DMS79 treated with DMSO at 0.1 percent for 48 hours (cell line): ENCODE measurements at places on chromosomes 13 and 19.

GRCh38 chr13:102862624-102863210 lies 16.9 kb downstream of the ERCC5 start:
- no peak for DNase-seq

- no peak for DNase-seq
Measured at GRCh38 chr13:29451976-29452375, 143.5 kb downstream of the SLC7A1 start.

- DNase-seq, result no peak
Measured at GRCh38 chr13:99264051-99264450, 5.9 kb upstream of the GPR18 start.

DNA sequence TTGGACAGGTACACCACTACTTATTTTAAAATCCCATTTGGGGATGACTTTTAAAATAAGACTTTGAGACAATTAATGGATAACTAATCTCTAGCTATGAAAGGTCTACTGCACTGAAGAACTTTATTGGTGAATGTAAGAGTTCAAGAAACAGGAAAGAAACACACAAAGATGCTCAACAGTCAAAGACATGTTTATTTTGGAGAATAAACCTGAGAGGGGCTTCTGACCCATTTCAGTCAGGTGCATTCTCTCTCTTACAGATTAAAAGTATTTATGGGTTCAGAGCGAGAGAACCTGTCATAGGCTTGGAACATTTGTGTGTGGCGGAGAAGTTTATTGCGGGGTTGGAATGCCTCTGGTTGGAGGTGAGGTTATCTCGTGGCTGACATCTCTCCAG lies 94.3 kb upstream of the USP29 start:
- DNase-seq, result no peak

DNA sequence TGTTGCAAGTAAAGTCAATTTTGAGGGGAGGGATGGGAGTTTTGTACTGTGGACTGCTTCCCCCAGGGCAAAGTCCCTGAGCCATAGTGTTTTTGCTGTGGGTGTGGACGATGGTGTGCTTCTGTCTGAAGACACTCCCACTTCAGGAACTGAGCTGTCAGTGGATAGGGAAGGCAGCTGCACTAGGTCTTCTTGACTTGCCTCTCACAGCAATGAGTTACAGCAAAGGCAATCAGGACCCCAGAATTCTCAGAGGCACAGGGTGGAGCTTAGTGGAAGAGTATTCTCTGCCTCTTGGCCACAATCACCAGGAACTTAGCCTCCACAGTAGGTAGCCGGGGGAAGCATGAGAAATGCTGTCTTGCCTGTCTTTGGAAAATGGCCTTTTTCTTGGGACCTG lies 1416.6 kb upstream of the MIR17HG start:
- DNase-seq, result no peak

DNA sequence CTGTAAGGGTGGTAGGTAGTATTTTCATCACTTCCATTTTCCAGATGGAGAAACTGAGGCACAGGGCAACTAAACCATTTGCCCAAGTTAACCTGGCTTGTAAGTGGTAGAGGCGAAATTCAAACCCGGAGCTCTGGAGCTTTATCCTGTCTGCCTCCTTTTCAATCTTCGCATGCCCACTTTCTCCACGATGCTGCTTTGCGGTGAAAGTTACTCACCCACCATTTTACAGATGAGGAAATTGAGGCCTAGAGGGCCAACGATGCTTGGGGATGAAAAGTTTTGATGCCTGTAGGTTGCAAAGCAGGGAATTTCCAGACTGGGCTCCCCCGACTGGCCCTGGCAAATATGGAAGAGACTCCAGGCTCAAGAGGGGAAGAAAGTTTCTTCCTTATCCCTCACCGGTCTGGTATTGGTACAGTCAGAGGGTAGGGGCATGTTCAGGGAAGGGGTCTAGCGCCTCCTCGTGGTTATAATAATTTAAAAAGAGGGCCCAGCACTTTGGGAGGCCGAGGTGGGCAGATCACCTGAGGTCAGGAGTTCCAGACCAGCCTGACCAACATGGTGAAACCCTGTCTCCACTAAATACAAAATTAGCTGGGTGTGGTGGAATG lies 1.9 kb upstream of the SH2D3A start:
- no peak for DNase-seq

- no peak for DNase-seq
Measured at GRCh38 chr13:71087006-71087405, 780.0 kb downstream of the DACH1 start.

- DNase-seq, result no peak
Measured at GRCh38 chr19:19445911-19446361, 40.5 kb downstream of the GATAD2A start.

DNA sequence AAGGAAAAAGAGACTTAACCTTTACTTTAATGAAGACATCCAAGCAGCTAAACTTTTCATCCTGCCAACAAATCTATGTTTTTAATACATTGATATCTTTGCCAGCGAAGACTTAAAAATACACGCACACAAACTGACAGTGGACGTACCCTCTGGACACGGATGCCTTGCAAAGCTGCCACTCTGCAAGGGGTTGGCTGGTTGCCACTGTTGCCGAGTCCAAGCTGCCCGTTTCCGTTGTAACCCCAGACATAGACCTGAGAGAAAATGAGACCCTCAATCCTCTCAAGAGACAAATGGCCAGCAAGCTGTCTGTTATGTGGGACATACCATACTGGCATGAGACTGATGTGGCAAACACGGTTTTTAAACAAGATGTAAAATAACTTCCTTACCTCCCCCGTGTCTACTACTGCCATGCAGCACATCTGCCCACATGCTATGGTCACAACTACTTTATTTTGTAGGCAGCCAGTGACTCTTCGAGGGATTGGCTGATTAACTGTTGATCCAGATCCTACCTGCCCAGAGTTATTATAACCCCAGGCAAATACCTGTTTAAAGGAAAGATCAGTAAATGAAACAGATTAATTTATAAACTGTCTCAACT lies 21.2 kb downstream of the RCBTB2 start:
- no peak for DNase-seq

DNA sequence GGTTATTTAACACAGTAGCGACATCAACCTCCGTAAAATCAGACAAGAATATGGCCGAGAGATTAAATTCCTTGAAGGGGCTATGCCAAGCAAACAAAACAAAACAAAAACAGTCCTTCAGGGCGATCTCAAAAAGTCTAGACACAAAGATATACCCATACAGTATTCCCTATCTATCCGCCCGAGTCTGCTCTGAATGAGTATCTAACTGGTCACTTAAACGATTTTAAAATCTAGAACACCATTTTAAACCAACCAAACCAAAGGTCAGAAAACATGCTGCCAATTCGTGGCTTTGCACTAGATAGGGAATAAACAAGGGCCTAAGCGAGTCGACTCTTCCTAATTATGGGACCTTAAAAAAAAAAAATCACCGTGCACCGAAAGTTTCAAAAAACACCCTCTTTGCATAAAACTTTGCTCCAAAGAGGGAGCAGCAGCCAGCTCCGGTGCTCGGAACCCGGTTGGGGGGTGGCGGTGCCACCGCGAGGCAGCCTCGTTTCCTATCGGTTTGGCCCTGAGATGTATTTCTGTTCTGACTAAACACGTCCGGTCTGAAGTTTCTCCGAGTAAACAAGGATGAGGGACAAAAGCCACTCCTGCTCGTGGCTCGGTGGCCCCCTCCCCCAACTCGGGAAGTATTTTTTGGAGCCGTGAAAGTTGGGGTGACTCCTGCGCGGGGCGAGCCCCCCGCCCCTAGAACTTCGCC lies 1.8 kb downstream of the HMGB1 start:
- DNase-seq, result no peak

- DNase-seq, result no peak
Measured at GRCh38 chr13:40446365-40446764, 220.1 kb downstream of the FOXO1 start.

- DNase-seq, result no peak
Measured at GRCh38 chr19:48630296-48631063, 6.7 kb downstream of the DBP start.

DNA sequence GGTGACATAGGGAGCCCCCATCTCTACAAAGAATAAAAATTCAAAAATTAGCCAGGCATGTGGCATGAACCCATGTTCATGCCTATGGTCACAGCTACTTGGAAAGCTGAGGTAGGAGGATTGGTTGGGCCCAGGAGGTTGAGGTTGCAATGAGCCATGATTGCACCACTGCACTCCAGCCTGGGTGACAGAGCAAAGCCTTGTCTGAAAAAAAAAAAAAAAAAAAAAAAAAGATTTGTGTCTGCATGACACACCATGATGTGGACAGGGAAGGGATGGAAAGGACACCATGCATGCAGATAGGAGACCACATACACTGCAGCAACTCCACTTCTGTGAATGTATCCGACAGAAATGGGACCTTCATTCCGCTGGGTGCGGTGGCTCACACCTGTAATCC lies 34.0 kb upstream of the HOMER3 start:
- no peak for DNase-seq

DNA sequence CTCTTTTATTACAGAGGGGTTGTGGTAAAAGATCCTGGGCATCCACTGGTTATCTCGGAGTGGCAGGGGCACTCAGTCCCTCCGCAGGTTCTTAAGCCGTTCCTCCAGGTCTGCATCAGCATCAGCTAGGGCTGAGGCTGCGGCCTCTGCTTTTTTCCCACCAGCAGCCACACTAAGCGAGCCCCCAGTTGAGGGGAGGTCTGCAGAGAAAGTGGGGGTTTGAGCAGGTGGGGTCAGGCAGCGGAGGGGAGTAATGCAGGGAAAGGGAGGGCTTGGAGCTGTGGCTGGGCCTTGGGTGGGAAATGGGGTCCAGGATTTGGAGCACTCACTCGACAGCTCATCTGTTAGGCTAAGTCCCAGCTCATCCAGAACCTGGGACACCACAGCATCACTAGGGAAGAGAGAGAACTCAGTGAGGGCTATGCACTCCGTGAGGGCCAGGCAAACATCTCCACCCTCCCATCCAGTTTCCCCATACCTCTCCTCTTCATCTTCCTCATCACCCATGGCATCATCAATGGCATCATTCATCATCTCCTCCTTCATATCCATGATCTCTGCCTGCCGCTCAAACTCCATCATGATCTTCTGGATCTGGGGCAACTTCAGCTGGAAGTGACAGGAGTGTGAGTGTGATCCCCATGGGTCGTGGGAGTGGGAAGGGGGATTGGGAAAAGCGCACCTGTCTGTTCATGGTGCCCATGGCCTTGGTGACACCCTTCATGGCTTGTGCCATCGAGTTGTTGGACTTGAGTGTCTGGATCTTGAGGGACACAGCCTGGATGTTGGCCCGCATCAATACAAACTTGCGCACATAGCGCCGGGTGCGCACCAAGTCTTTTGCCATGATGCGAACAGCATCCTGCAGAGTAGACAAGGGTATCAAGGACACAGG lies 3.1 kb downstream of the CHMP2A start:
- no peak for DNase-seq

DNA sequence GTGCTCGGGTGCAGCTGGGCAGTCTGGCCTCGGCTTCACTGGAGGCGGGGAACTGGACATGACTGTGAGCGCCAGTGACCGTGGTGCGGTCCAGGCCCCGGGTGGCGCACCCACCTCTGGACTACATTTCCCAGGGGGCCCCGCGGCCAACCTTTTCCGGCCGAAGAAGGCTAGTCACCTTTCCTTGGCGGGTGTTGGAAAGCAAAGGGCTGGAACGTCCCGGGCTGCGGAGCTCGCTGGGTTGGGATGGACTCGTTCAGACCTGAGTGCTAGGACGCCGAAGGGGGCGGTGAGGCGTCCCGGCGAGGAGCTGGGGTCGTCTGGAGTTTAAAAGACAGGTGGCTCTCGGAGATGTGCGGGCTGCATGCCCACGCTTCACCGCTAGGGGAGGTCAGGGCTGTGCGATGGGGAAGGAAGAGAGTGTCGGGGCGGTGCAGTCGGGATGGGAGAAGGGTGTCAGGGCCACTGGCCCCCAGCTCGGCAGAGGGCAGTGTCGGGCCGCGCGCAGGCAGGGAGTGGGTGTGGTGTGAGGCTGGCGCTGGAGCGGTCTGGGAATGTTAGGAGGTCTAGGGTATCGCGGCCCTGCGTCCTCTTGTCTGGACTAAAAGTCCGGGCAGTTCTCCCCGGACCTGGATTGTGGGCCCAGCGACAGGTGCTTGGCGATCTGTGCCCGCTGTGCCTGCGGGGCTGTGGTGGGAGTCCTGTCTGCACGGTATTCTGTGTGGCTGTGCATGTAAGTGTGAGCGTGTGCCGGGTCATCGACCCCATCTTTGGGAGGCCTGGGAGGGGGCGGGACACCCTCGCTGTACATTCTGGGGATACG lies 57.1 kb downstream of the ZNF568 start:
- DNase-seq, result peak; percentile 76

DNA sequence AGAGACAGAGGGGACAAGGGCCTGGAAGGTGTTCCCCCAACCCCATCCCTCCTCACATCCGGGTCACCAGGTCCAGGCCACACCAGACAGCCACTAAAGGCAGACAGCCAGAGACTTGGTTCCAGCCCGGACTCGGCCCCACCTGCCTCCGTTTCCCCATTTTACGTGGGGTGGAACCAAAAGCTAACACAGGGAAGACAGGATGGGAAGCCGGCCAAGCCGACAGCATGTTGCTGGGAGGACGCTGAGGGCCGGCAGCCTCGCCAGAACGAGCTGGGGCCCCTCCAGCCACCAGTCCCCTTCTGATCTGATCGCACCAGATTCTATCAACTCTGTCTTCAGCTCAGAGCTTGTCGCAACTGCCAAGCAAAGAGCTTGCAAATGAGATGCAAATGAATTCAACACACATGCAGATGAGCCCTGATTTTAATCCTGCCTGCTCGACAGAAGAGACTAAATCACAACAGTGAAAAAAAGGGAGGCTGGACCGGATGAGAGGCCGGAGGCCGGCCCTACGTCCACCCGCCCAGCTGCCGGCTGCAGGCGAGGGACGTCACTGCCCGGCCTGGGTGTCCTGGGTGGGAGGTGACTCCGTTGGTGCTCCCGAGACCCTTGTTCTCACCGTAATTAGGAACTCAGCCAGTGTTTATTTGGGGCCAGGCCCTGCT lies 17.5 kb upstream of the SHC2 start:
- no peak for DNase-seq

- DNase-seq, result no peak
Measured at GRCh38 chr19:43812688-43813087, 10.4 kb upstream of the LYPD5 start.

GRCh38 chr19:57280962-57281400 lies 696 bp downstream of the ZNF460 start:
- DNase-seq, result no peak

- no peak for DNase-seq
Measured at GRCh38 chr13:113639616-113640262, 18.3 kb downstream of the ATP4B start.

- DNase-seq, result no peak
Measured at GRCh38 chr13:32791545-32792172, 205.4 kb downstream of the PDS5B start.

GRCh38 chr19:5030822-5031221 lies 61.9 kb downstream of the KDM4B start:
- DNase-seq, result no peak

DNA sequence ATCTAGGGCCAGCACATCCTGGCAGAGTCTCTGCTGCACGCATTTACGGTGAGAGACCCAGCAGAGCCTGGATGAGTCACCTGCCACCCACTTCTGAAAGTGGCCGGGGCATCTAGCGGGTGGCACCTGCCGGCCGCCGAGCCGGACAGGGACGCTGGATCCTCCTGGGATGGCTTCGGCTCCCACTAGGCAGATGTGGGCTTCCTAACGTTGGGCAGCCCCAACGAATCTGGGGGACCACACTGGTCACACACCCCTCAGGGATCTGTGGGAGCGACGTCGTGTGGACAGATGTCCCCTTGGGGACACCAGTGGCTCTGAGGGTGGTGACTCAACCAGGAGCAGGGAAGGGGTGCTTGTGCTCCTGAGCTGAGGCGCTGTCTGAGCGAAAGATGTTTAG lies 32.2 kb downstream of the TMEM255B start:
- DNase-seq, result no peak

GRCh38 chr19:29521291-29522075 lies 4.3 kb upstream of the VSTM2B start:
- DNase-seq, result no peak
